Stimulated activated CD4-positive, alpha-beta T cell treated with anti-CD3 and anti-CD28 coated beads, Interleukin-4, amount 100 ng/mL, for 1 hour (primary cell): ENCODE measurements at places on chromosomes 7 and 10.

- no peak for DNase-seq
Measured at GRCh38 chr10:123415523-123415922, 250.6 kb upstream of the GPR26 start.

DNA sequence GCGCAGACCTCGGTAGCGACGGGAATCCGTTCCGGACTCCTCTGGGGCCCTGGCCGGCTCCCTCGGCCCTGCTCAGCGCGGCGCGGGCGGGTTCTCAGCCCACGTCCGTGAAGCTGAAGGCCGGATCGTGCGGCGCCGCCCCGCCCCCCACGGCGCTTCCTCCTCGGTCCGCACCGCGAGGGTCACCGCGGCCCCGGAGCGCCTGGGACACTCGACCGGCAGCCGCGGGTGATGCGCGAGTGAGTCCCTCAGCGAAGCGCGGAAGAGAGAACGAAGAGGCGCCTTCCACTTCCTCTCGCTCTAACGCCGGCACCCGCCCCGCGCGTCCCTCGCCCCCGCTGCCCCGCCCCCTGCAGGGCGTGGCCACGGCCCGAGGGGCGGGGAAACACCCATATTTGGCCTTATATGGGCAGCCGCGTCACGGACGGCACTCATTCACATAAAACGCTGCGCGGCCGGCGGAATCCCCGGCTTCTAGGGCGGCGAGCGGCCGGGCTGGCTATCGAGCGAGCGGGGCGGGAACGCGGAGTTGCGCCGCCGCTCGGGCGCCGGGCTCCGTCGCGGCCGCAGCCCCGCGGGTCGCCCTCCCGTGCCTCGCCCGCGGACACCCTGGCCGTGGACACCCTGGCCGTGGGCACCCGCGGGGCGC lies at the start of gene DUSP5:
DUSP5 (plus strand) TSS at position 470 of the 649 bp plus-strand sequence. CDS start 215 bp downstream, outside the sequence.
- peak; percentile 93 for DNase-seq

GRCh38 chr7:93231259-93231658 lies 907 bp upstream of the VPS50 start:
- no peak for DNase-seq

GRCh38 chr10:29554660-29555059 lies 80.1 kb downstream of the SVIL start:
- DNase-seq, result no peak

GRCh38 chr10:5891009-5891408 lies 966 bp downstream of the FBH1 start:
- no peak for DNase-seq

DNA sequence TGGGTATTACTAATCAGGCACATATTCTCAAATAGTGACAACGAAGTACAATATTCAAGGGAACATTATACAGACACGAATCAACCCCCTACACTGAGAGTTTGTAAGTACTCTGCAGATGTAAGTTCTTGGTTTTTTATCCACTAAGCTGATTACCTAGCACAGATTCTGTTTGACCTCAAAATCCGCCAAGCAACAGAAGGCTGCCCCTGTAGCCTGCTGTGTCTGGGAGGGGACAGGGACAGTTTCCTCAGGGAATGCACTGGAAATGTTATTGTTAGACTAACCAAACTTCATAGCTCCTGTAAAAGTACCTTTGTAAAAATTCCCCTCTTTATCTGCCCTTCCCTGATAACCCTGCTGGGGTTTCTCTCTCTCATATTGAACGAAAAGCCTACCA lies 45.2 kb upstream of the ZRANB1 start:
- DNase-seq, result no peak

GRCh38 chr7:152543799-152544198 lies 108.0 kb upstream of the KMT2C start:
- no peak for DNase-seq

- DNase-seq, result no peak
Measured at GRCh38 chr7:127158659-127159058, 94.1 kb downstream of the GRM8 start.

- no peak for DNase-seq
Measured at GRCh38 chr10:57973451-57973850, 294.2 kb downstream of the IPMK start.

- DNase-seq, result no peak
Measured at GRCh38 chr7:114711241-114711640, 210.7 kb upstream of the MDFIC start.

DNA sequence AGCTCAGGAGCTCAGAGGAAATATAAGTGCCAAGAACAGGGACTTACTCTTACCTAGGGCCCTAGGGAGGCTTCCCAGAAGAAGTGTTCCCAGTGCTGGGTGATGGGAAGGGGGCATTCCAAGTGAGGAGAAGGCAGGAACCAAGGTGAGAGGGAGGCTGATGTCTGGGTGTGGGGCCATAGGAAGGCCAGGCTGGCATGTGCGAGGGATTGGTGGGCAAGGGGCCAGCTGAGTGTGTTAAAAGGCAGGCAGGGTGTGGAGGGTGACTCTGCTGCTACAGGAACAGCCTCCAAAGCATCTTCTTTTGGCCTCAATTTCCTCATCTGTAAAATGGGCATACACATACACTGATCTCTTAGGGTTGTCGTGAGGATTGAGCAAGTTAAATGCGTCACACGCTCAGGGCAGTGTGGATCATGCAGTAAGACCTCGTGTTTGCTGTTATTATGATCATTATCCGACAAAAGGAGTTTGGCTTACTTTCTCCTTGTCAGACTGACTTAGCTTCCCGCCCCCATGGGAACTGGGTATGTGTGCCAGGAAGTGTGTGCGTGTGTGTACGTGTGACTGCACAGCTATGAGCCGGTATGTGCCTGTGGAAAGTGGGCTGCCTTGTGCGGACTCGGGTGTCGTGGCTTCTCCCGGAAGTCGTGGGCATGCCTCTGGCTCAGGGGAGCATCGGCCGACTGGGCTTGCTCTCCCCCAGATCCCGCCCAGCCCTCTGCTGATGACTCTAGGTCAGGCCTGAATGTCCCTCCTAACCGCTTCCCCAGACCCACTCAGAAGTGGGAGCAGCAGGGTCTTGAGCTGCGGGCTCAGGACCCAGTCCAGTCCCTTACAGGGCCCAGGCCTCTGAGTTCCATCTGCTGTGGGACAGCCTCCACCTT lies 59.6 kb downstream of the NEURL1 start:
- DNase-seq, result no peak

- no peak for DNase-seq
Measured at GRCh38 chr10:59582780-59583179, 126.9 kb downstream of the SLC16A9 start.

- DNase-seq, result no peak
Measured at GRCh38 chr7:15905251-15906040, 219.0 kb upstream of the MEOX2 start.

DNA sequence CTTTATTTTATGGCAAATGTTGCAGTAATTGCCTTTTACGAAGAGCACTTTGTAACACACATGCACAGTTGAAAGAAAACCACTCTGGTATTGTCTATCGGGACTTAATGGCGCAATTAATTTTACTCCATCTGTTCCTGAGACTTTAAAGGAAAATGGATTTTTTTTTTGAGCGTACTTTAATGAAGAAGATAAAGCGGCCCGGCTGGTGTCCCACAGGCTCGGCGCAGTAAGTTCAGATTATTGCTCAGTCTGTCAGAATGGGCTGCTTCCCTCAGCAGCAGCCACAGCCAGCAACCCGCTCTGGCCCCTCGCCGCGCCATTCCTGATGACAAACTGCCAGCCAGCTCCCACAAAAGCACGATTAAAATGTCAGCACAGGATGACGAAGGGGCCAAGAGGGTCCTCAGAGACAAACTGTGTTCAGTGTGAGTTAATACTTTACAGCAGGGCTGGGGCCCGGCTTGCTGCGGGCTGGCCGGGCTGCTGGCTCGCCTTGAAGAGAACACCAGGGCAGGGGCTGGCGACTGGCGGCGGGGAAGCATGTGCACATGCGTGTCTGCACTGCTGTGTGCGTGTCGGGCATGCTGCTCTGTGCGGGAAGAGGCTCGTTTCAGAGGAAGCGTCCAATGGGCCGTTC lies 501.0 kb upstream of the GALNT17 start:
- no peak for DNase-seq

- DNase-seq, result no peak
Measured at GRCh38 chr7:39557911-39558310, 8.3 kb upstream of the YAE1 start.

- no peak for DNase-seq
Measured at GRCh38 chr10:124573726-124574455, 112.3 kb downstream of the LHPP start.

- DNase-seq, result peak; percentile 14
Measured at GRCh38 chr7:21355406-21355874, 72.4 kb upstream of the SP4 start.

DNA sequence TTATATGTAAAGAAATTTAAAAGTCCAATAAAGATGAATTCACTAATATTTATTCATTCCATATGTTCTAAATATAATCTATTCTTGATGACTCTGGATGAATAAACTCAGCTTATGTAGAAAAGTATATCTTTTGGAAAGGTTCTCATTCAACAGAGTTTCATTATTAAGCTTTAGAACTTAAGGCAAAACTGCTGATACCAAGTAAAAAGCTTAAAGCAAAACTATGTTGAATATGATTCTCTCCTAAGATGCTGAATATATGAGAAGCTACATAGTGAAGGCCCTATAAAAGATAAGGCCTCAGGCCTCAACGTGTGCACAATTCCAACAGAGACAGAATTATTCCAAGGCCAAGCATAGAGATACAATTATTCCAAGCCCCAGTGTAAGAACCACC lies 30.8 kb downstream of the ZNF800 start:
- DNase-seq, result no peak

GRCh38 chr7:78968951-78969350 lies 484.5 kb downstream of the MAGI2 start:
- DNase-seq, result no peak

GRCh38 chr7:4709187-4709586 lies 27.1 kb downstream of the FOXK1 start:
- no peak for DNase-seq

GRCh38 chr7:66743920-66744319 lies 3.4 kb downstream of the RABGEF1 start:
- no peak for DNase-seq

DNA sequence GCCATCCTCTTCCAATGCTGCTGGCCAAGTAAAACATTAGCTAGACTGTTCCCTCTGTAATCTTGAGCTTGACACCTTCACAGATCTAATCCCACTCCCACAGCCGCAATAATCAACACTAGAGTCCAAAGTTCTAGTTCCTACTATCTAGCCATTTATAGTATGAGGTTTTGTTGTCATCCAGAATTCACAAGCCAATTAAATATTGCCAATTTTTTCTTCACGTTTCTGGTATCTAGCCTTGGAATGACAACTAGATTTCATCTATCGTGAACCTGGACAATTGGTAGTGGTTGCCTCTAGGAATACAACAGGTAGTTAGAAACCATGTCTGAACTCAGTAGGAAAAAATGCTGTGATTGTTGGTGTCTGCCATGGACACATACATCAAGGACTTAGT lies 10.4 kb downstream of the WASL start:
- no peak for DNase-seq

- DNase-seq, result no peak
Measured at GRCh38 chr10:123136221-123136805, 543 bp downstream of the HMX3 start.

GRCh38 chr10:28677888-28678686 lies 766 bp downstream of the BAMBI start:
- peak; percentile 34 for DNase-seq

DNA sequence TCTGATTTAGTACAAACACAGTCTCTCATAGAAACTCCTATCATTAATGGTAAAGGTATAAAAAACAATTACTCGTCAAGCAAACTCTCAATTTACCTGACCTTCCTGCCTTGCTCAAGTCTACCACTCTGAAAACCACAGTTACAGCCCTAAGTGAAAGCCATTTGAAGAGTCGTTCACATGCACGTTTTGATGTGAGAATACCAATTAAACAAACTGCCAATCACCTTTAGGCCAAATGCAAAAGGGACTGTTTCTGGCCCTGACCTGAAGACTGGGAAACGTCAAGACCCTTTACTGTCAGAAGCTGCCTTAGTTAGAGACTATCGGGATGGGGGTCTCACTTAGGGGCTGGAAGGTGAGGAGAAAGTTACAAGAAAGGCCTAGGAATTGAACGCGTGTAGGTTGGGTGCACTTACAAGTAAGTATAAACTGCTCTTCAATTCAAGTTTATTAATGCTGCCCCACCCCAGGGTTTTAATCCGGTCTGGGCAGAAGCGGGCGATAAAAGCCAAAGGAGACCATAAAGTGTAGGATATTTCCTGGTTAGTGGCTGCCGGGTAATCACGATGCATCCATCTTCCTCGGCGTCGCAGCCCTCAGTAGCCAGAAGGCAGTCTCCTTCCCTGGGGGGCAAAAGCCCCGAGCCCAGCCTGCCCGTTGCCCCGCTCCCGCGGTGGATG lies 935 bp downstream of the TM9SF3 start:
- no peak for DNase-seq

DNA sequence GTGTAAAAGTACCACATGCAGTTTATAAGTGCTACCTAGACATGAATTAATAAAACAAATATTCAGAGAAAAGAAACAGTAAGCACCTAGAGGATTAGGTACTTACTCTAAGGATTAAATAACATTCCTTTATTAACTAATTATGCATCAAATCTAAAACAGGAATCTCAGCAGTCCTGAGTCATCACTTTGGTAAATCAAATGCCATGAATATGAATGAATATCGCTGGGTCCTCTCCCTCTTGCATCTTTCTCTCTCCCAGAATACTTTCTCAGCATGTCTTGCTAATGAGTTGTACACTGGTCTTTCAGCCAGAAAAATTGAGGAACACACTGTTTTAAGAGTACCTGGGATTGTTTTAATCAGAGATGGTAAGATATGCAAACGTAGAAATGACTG lies 225.5 kb upstream of the NFE2L3 start:
- no peak for DNase-seq

- DNase-seq, result no peak
Measured at GRCh38 chr7:101885597-101885955, 68.2 kb downstream of the CUX1 start.

DNA sequence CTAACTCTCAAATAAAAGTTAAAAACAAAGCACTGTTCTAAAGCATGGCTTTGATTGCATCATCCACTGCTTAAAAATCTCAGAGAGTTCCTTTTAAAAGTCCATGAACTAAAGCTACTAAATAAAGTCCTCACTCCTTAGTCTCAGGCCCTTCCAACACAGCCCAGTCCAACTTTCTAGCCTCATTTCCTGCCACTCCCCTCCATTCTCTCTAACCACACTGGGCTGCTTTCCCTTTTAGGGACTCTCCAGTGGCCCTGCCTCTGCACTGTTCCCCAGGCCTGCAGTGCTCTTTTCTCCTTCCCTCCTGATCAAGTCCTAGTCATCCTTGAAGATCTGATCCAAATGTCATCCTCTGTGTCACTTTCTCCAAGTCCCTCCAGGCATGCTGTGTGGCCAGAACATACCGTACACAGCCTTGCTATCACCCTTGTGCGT lies 56.9 kb upstream of the PPP1R3C start:
- no peak for DNase-seq

DNA sequence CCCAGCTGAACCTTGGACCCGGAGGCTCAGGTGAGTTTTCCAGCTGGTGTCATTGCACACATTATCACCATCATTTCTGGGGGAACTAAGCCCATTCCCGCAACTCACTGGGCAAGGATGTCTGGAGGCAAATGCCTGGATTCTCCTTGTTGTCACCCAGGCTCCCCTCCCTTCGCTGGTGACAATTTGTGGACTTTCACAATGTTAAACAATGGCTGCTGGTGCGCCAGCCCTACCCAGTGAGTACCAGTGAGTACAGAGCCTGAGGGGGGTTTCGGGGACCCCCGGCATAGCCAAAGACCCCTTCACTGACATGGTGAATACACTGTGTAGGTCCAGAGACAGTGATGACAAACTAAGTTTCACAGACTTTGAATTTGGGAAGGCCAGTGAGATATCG lies 189.2 kb downstream of the ADARB2 start:
- DNase-seq, result no peak

GRCh38 chr10:126476246-126476645 lies 88.0 kb upstream of the ADAM12 start:
- no peak for DNase-seq
